ENCODE measurements at places on chromosomes 12 and 14.

GRCh38 chr14:97924922-97925613 is 1127.9 kb downstream of the VRK1 start:
- DNase-seq: no peak

DNA sequence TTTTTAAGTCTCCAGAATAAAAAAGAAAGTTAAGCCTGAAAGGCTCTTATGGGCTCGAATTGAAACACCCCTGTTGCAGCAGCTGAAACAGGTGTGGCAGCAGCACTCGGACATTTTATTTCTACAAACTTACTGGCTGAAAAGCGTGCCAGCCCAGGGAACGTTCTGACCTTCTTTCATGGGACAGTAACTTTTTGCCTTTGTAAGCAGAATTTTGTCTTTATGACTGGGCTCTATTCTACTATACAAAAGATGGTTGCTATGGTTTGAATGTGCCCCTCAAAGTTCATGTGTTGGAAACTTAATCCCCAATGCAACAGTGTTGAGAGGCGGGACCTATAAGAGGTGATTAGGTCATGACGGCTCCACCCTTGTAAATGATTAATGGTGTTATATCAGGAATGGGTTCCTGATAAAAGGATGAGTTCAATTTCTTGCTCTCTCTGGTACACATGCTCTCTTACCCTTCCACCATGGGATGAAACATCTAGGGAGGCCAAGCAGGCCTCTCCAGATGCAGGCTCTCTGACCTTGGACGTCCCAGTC is 52.7 kb downstream of the PELI2 start:
- DNase-seq: no peak

DNA sequence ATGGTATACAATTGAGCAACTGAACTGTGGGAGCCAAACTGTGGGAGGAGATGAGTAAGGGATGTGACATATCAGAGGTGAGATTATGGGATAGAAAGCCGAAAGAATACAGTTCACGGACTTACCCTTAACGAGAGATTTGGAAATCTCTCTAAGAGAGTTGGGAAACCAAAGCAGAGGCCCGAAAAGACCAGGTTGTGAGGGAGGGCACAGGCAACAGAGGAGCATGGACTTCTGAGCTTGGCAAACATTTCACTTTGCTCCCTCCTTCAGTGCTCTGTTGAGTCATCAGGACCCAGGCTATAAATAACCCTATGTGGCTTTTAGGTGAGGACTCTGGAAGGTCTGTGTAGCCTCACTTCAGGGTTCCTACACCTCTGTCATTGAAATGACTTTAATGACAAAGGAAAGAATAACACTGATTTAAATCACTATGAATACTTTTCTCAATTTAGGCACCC is 120.6 kb downstream of the TGFB3 start:
- DNase-seq: no peak

- DNase-seq: no peak
Measured at GRCh38 chr12:95202691-95203486, 14.4 kb downstream of the FGD6 start.

DNA sequence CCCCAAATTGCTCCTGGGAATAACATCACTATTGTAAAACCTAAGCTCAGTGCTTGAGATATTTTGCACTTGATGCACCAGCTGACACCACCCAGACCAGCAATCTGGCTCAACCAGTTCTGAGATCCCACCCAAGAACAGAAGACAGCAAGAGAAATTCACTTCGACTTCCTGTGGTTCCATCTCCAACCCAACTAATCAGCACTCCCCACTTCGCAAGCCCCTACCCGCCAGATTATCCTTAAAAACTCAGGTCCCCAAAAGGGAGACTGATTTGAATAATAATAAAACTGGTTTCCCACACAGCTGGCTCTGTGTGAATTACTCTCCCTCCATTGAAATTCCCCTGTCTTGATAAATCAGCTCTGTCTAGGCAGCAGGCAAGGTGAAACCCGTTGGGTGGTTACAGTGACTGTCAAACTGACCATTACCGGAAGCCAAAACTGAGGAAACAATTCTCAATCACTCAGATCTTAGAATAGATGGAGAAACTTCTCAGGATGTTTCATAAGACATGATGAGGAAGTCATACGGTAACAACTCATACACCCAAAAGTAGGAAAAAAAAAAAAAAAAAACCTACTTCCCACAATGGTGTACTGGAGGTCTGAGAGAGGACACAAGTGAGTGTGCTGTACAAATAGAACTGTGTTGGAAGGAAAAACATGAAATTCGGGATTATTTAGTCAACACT is 92.4 kb downstream of the TMTC1 start:
- no peak for DNase-seq

DNA sequence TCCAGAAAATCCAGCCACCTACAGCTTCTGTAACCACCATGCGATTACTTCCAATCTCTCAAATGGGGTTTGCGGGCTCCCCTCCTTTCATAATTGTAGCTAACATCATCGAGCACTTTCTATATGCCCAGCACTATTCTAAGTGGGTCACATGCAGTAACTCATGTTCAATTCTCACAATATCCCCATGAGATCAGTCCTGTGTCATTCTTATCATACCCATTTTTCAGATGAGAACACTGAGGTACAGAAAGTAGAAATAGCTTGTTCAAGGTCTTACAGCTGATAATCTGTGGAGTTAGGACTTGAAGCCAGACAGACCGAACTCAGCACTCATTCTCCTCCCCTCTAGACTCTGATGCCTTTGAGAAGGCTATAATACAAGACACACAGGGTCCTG is 74.9 kb downstream of the EID3 start:
- DNase-seq: no peak

GRCh38 chr14:58744801-58745394 is 107.1 kb downstream of the DACT1 start:
- DNase-seq: no peak

DNA sequence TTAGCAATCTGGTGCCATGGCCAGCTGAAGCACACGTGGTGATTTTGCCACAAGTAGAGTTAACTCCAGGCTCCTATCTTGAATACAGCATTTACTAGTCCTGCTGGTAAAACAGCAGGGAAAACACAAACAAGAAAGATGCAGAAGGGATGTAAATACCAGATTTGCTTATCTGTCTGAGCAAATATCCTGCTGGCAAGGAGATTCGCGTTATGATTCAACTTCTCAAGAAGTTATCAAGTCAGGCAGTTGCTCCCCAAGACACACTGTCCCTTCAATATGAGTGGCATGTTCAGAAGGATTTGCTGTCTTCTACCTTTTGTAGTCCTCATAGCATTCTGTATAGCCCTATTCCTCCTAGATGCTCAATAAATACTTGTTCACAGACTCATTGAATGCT is 171.2 kb upstream of the EGLN3 start:
- no peak for DNase-seq

GRCh38 chr12:105764216-105764835 is 374.4 kb downstream of the NUAK1 start:
- no peak for DNase-seq

GRCh38 chr12:16136219-16136988 is 141.1 kb downstream of the SLC15A5 start:
- DNase-seq: no peak

Measured in C1 segment of cervical spinal cord (tissue), 14 donors.